ENCODE measurements at places on chromosomes 11 and 22. TPM values are rescaled to one million over a fixed set of nuclear protein-coding genes. Genes with fewer than 3 reads are reported as not detected.

- H3K36me3 ChIP-seq = no peaks in the 10 kb centered on the region
- no peaks in the 10 kb centered on the region for H3K4me1 ChIP-seq
- no peaks in the 10 kb centered on the region for H3K27me3 ChIP-seq
- H3K27ac ChIP-seq = no peak overlapping the region
- H3K4me3 ChIP-seq = no peak overlapping the region
These were observed 101.8 kb downstream of the KIRREL3 start for GRCh38 chr11:126898802-126899201.

DNA sequence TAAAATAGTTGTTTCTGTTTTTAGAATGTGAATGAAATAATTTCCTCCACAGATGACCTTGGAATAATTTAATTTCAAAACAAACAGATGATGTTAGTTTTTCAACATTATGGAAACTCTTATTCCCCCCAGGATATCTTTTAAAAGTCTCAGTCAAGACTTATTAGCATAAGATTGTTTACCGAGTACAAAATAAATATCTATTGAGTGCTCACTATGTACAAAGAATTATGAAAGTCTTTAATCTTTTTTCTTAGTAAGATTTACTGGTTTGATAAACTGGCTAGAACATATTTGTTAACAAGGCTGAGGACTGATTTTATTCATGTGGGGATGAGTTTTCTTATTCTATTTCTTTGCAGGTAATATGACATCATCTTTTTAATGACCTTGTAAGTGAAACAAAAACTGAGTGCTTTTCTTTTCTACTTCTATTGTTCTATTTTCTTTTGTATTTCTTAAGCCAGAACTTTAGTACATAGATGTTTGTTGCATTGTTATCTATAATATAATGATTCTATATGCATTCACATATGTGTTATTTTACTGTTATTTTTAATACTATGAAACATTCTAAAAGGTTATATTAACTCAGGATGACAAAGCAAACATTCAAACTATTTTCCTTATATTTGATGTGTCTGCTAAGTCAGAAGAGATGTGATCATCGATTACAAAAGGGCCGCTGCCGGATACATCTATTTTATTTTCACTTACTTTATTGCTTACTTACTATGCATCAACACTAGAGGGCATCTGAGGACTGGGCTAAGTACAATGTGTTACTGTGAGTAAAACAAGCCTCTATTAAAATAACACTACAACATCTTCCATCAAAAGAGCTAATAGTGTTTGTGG is 111.0 kb upstream of the ARHGAP42 start:
- DNase-seq = peak; percentile 34
- no peaks in the 10 kb centered on the region for H3K36me3 ChIP-seq
- no peaks in the 10 kb centered on the region for H3K4me1 ChIP-seq
- peaks cover 3% of the 10 kb centered on the region for H3K27me3 ChIP-seq
- H3K4me3 ChIP-seq = no peak overlapping the region

DNA sequence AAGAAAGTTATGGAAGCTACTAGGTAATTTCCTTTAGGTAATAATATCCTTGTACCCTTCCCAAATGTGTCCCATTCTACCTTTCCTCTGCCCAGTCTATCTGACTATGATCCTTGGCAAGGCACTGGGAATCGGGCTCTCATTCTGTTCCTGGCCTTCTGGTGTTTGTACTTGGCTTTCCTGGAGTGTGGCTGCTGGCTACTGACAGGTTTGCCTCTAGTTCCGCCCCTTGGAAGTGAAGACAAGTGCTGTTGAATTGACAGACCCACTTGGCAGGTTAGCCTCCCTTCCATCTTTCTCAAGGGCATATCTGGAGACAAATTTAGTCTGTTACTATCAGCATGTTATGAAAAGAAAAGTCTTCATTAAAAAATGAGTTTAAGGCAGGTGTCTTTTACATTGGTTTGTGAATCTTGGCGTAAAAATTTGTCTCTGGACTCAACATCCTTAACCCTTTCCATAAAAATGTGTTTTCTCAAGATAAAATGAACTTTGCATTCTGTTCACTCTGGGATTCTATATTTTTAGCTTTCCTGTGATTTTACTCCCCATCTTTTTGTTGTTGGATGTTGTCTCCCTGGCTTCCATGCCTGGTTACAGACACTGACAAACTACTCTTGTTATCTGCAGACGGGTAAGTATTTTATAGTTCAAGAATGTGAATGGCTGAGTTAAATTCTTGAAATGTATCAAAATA is 287.4 kb upstream of the PDGFD start:
- no peak overlapping the region for H3K4me3 ChIP-seq
- H3K27me3 ChIP-seq = peaks cover 1% of the 10 kb centered on the region
- H3K27ac ChIP-seq = no peak overlapping the region
- H3K4me1 ChIP-seq = no peaks in the 10 kb centered on the region
- no peak for DNase-seq

- peaks cover 2% of the 10 kb centered on the region for H3K27me3 ChIP-seq
- no peak for DNase-seq
- H3K36me3 ChIP-seq = no peaks in the 10 kb centered on the region
These were observed 9.5 kb upstream of the MS4A4E start for GRCh38 chr11:60252213-60253108.

- no peak for DNase-seq
- peaks cover 20% of the 10 kb centered on the region for H3K27me3 ChIP-seq
- peak overlapping the region; percentile 71 for H3K4me3 ChIP-seq
- peaks cover 15% of the 10 kb centered on the region for H3K36me3 ChIP-seq
- peaks cover 49% of the 10 kb centered on the region for H3K4me1 ChIP-seq
- H3K27ac ChIP-seq = peak overlapping the region; percentile 78
These were observed 612 bp downstream of the GTSE1 start for GRCh38 chr22:46297151-46297812.

- no peaks in the 10 kb centered on the region for H3K4me1 ChIP-seq
- peak; percentile 36 for DNase-seq
These were observed 14.5 kb upstream of the MS4A7 start for GRCh38 chr11:60363542-60364470.

DNA sequence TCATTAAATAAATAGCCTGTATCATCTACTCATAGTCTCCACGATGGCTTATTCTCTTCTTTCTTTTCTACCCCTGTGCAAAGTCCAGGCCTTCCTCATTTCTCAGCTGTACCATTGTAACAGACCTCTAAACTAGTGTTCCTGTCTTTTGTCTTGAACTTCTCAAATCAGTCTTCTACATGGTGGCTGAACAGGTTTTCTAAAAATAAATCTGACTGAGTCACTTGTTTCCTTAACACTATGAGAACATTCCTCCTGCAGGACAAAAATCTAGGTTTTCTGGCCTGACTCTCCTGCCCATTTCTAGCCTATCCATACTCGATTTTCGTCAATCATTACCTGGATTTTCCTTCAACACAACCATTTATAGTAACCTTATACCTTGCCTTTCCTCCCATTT is 1080.8 kb upstream of the TENM4 start:
- no peaks in the 10 kb centered on the region for H3K36me3 ChIP-seq
- no peak overlapping the region for H3K4me3 ChIP-seq
- H3K27ac ChIP-seq = no peak overlapping the region
- H3K4me1 ChIP-seq = no peaks in the 10 kb centered on the region

- H3K27ac ChIP-seq = no peak overlapping the region
- H3K4me1 ChIP-seq = peaks cover 7% of the 10 kb centered on the region
- no peak for DNase-seq
- no peaks in the 10 kb centered on the region for H3K36me3 ChIP-seq
- no peak overlapping the region for H3K4me3 ChIP-seq
These were observed 6.4 kb downstream of the YAP1 start for GRCh38 chr11:102116453-102117205.

- H3K27me3 ChIP-seq = no peaks in the 10 kb centered on the region
- H3K4me1 ChIP-seq = peaks cover 19% of the 10 kb centered on the region
- H3K36me3 ChIP-seq = peaks cover 4% of the 10 kb centered on the region
- DNase-seq = no peak
These were observed 72.5 kb downstream of the PACS1 start for GRCh38 chr11:66142370-66143263.

GRCh38 chr11:45209891-45210699 is 63.7 kb downstream of the PRDM11 start:
- no peak overlapping the region for H3K27ac ChIP-seq
- H3K4me1 ChIP-seq = peaks cover 6% of the 10 kb centered on the region
- DNase-seq = no peak
- H3K36me3 ChIP-seq = peaks cover 27% of the 10 kb centered on the region

DNA sequence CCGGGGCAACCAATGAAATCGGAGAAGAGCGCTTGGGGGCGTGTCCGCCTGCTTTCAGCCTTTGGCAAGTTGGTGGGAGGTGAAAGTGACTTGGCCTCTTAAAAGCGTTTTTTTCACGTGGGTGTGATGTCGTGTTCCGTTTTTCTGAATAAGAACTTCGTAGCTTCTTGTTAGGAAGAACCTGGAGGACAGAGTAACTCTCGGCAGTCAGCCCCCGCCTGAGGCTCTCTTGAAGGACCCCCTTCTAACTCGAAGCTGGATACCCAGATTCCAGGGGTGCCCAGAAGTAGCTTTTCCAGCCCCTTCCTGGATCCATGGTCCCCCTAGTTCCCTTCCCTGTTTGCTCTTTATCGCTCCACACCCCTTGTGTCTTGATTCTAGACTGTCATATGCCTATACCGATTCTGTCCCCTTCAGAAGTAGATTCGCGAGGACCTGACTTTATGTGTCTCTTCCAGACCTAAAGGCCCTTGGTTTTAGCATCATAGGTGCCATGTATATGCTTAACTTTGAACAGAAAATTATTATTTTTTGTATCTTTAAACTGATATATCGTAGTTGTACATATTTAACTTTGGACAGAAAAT is 915 bp upstream of the OSBP start:
- peaks cover 43% of the 10 kb centered on the region for H3K4me1 ChIP-seq
- no peaks in the 10 kb centered on the region for H3K36me3 ChIP-seq
- peaks cover 15% of the 10 kb centered on the region for H3K27me3 ChIP-seq
- H3K4me3 ChIP-seq = peak overlapping the region; percentile 97
- DNase-seq = no peak

DNA sequence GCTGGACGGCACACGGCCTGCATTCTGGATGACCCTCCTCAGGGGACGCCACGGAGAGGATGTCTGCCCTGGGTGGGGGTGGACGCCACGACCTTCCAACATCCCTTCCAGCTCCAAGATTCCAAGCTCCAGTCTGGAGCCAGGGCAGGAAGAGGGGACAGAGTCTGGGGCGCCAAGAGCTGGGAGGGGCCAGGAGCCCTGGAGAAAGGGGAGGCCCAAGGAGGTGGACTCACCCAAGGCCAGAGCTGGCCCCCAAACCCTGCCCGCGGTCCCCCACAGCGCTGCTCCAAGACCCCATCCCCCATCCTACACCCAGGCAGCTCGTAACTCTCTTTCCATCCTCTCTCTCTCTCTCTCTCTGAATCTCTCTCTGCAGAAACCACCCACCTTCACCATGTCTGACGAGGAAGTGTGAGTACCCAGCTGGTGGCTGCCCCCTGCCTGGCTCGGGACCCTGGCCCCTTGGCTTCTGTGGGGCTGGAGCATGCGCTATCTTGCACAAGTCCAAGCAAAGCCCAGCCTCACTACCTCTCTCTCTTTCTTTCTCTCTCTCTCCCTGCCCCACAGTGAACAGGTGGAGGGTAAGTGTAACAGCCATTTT is 3.1 kb downstream of the TNNT3 start:
- H3K27me3 ChIP-seq = peaks cover 16% of the 10 kb centered on the region
- H3K36me3 ChIP-seq = no peaks in the 10 kb centered on the region
- no peak overlapping the region for H3K4me3 ChIP-seq
- no peak for DNase-seq
- no peak overlapping the region for H3K27ac ChIP-seq
- H3K4me1 ChIP-seq = no peaks in the 10 kb centered on the region

- H3K27ac ChIP-seq = no peak overlapping the region
- DNase-seq = no peak
- no peak overlapping the region for H3K4me3 ChIP-seq
- no peaks in the 10 kb centered on the region for H3K36me3 ChIP-seq
- H3K4me1 ChIP-seq = no peaks in the 10 kb centered on the region
- H3K27me3 ChIP-seq = no peaks in the 10 kb centered on the region
These were observed 23.7 kb upstream of the PDE3B start for GRCh38 chr11:14619603-14620531.

DNA sequence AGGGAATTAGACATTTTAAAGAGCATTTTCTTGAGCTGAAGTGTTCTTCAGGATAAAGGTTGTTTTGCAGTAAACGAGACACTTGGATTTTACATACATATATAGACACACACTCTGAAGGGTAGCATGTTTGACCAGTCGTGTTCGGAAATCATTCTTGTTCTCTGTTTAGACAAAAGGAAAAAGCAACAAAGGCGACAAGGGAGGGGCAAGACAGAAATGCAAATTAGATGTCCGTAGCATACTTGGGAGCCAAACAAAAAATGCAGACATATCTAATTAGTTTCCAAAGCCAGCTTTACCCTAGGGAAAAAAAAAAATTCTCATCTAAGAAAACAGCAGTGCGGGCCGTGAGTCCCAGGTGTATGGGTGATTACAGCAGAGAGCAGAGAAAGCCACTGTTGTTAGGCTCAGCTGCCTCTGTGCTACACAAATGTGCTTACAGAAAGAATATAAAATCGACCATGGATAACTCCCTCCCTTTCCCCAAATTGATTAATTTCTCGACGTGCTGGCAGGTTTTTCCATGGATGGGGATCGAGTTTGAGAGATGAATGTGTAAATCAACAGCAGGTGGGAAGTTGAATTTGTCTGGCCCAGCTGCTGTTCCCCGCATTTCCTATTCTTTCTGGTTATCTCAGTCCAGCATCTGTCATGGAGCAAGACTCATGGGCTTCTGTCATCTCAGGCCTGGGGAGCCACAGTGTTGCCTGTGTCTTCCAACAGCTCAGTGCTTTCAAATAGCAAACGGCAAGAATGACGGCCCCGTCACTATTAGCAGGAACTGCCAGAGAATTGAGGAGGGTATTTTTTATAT is 176.5 kb upstream of the TTC12 start:
- H3K4me3 ChIP-seq = no peak overlapping the region
- H3K27me3 ChIP-seq = no peaks in the 10 kb centered on the region
- no peak for DNase-seq

The FLRT1 gene
- not detected for polyA plus RNA-seq

The SHISAL1 gene
- not detected for polyA plus RNA-seq

The CEND1 gene
- not detected for polyA plus RNA-seq

The CARD18 gene
- polyA plus RNA-seq = not detected

The GAS2 gene
- 2.4 TPM for polyA plus RNA-seq

The SLC7A4 gene
- polyA plus RNA-seq = not detected

The OR2D2 gene
- not detected for polyA plus RNA-seq

The CCDC90B gene
- polyA plus RNA-seq = 50.5 TPM

The SCN3B gene
- polyA plus RNA-seq = not detected

The SAA1 gene
- not detected for polyA plus RNA-seq

All from immature natural killer cell (primary cell).